ENCODE measurements at places on chromosomes 11 and 22.

DNA sequence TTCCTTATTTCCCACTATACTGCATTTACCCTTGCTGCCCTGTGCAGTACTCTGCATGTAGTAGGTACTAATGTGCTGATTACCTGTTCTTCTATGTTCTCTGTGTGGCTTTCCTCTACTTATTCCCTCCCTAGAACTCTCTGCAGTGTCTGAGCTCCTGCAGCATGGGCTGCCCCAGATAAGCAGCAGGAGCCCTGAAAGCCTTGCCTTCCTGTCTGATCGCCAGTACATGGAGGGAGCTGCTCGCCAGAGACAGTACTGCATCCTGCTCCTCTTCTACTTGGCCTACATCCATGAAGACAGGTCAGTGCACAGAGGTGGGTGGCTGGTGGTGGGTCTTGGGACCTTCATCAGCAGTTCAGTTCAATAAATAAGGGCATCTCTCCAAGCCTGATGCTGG is 42.2 kb upstream of the CCDC134 start:
- no peak for DNase-seq

GRCh38 chr22:36411589-36412258 is 24.0 kb upstream of the MYH9 start:
- DNase-seq: peak; percentile 65

DNA sequence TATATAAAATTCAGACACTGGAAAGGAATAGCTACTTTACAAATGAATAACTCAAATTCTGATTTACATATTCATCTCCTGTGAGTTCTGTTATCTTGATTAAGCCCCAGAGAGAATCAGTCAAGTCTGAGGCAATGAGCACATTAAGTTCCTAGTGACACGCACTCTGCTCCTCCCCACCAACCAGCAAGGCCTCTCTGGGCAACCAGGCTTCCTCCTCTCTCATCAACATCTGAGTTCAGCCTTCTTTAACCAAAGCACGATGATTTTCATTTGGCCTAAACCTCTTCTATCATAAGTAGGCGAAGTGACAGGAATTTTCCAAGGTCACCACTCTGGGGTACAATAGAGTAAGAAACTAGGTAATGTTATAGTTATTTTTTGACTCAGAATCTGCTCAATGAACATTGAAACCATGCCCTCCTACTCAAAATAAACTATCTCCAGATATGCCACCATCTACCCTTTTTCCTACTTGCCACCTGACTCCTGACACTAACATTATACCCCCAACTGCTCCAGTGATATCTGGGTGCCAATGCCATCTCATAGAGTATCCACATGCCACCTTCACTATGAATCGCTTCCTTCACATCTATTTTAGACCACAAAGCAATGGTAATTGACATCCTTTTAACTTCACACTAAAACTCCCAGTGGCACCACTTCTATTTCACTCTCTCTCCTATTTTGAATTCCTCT is 114.8 kb downstream of the FAM76B start:
- DNase-seq: no peak

- no peak for DNase-seq
Observed at GRCh38 chr22:45976254-45977002, 534 bp downstream of the WNT7B start.

DNA sequence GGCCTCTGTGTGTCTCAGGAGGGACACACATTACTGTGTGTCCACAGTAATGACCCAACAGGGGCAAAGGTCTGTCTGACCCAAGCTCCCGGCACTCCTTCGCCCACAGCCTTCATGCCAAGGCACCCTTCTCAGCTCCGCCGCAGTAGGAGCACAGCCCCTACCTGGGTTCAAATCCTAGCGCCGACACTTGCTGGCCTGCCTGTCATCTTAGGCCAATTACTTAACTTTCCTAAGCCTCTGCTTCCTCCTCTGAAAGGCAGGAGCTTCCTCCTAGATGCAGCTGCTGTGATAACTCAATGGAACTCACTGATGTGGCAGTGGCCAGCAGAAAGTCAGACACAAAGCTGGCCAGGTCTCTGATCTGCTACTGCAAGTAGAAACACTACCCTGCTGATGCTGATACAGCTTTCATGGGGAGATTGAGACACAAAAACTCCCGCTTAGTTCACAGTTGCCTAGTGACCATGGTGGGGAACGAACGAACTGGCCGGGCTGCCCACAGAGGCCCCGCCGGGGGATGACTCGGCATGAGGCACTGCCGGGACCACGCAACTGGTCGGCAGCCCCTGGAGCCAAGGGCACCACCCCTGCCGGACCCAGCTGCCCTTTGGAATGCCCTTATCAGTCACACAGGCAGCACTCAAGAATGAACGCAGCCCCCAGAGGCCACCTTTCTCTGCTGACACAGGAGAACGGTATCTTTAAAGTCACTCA is 8.1 kb downstream of the EHD1 start:
- no peak for DNase-seq

GRCh38 chr11:60951904-60952741 is at the start of gene SLC15A3:
Gene SLC15A3 (minus strand): TSS chr11:60952176. CDS start chr11:60951551, 625 bp downstream.
- DNase-seq: no peak

DNA sequence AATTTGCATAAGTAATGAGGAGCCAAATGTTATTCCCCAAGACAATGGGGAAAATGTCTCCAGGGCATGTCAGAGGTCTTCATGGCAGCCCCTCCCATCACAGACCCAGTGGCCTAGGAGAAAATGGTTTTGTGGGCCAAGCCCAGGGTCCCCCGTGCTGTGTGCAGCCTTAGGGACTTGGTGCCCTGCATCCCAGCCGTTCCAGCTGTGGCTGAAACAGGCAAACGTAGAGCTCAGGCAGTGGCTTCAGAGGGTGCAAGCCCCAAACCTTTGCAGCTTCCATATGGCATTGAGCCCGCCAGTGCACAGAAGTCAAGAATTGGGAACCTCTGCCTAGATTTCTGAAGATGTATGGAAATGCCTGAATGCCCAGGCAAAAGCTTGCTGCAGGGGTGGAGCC is 79.9 kb downstream of the FAM181B start:
- no peak for DNase-seq

GRCh38 chr11:117984476-117984875 is 1.7 kb upstream of the IL10RA start:
- no peak for DNase-seq

DNA sequence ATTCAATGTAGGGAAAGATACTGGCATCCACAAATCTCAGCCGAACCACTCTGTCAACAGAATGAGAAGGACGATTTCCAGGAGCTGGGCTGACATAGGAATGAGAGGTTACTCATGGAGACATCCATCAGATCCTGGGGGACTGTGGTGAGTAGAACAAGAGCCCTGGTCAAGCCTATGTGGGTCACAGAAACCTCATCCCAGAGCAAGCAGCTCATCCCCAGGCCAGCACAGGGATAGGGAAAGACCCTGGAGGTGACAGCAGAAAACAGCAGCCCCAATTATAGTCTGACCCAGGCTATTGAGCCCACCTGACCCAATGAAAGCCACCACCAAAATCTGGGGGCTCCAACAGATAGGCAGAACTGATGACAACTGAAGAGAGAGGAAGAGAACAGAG is 128.0 kb upstream of the SERPIND1 start:
- no peak for DNase-seq

DNA sequence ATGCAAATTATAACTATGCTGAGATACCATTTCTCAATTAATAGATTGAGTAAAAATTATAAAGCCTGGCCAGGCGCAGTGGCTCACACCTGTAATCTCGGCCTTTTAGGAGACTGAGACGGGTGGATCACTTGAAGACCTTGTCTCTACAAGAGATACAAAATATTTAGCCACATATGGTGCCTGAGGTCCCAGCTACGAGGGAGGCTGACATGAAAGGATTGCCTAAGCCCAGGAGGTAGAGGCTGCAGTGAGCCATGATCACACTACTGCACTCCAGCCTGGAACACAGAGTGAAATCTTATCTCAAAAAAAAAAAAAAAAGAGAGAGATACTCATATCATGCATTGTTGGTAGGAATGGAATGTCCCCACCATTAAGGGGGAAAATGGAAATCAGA is 142.4 kb downstream of the RCN1 start:
- no peak for DNase-seq

DNA sequence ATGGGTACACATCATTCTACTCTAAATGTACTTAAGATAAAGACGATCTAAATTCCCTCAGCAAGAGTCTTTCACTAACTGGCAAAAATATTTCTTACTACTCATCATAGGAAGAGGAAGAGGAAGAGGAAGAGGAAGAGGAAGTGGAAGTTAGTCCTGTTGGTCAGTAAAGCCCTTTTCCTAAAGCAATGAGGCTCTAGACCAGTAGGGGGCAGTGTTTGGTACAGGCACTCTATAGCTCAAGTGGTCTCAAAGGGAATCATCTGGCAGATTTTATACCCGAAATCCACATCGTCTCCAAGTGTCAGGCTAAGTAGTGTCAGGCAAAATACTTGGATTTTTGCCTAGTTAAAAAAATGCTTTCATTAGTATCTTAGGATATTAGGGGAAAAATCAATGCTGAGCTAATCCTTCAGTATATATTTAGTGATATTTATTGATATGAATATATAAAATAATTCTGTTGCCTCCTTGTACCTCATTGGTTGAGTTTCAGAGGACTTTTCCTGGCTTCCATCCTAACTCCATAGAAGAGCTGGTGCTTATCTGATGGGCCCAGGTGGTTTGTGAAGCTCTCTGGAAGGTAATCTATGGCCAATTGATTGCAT is 7.7 kb downstream of the BLID start:
- peak; percentile 35 for DNase-seq

GRCh38 chr11:118939953-118940598 is 14.3 kb upstream of the BCL9L start:
- DNase-seq: peak; percentile 63

- peak; percentile 58 for DNase-seq
Observed at GRCh38 chr11:87097582-87097981, 59.8 kb downstream of the TMEM135 start.

DNA sequence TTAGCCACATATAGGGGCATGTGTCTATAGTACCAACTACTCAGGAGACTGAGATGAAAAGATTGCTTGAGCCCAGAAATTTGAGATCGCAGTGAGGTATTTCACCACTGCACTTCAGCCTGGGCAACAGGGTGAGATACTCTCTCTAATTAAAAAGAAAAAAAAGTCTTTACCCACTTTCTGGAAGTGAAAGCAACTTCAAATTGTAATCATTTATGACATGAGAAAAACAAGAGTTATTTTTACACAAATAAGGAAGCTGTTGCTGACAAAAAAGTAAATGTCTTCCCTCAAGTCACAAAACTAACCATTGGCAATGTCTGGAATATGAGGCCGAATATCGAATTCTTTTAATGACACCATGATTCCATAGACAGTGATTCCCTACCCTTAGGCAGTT is 71.4 kb downstream of the GLYATL1 start:
- DNase-seq: no peak

DNA sequence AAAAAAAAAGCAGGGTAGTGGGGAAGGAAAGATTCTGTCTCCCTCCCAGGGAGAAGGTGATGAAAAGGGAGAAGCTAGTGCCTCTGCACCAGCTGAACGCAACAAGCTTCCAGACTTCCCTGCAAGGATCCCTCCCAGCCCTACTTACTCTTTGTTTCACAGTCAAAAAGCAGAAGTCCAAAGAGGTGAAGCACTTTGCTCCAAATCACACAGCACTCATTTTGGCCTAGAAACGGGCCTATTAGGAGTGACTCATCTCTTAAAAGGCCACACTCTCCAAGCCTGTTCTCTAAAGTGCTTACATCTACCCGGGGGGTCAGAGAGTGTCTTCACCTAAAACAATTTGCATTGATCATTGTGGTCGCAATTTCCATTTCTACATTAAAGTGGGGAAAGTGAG is 17.7 kb upstream of the GRK3 start:
- DNase-seq: no peak

DNA sequence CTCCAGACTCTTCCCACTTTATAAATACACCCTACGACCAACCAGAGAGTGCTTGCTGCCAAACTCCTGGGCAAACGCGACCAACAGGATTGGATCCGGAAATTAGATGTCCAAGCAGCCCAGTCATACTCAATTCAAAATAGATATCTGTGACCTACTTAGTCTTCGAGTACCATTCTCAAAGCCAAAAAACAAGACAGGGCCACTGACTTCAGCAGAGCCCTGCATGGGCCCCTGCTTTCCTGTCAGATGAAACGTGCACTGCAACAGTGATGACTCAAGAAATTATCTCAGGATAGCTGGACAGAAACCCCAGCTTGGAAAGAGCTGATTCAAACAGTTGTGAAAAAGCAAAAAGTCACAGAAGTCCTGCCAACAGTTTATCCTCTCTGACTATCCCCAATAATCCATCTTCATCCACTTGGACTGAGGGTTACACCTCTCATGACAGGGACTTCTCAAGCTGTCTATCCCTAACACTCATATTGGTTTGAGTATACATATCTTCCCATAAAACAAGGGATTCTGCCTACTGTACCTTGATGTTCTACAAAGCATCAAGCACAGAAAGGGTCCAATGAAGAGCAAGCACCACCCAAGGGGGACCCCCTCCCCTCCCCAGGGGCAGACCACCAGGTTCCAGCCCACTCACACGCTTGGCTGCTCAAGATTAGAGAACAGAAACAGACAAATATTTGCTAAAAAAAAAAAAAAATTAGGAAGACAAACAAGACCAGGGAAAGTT is 17.4 kb downstream of the SMCO4 start:
- DNase-seq: no peak

- no peak for DNase-seq
Observed at GRCh38 chr11:36398231-36398953, 102.3 kb downstream of the PRR5L start.

- DNase-seq: peak; percentile 54
Observed at GRCh38 chr11:130448416-130449309, at the start of gene ADAMTS15. Gene ADAMTS15 (plus strand): TSS chr11:130448645. CDS start chr11:130448974, 329 bp downstream.

DNA sequence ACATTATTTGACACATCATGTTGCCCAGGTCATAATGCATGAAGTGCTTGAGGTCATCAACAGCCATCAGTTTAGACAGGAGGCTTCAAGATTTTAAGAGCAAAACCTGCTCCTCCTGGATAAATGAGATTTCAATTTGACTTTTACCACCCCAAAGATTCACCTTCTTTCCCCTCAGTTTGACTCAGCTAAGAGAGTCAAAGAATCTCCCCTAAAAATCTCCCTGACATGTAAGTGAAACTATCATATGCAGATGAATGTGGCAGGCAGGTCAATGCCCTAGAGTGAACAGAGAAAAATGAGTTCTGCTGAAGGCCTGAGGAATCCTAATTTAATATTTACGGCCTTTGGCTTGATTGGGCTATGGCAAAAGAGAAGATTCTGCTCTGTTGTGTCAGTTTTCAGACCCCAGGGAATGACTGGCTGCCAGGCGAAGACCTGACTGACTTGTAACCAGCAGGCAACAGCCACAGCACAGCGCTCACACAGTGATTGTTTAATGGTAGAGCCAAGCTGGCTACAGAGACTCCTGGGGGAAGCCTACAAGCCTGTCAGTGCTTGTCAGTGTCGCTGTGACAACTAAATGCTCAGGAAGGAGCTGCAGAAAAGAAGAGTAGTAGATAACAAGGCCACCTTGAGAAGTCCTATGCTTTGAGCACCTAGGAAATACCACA is 491.2 kb upstream of the LRRC4C start:
- no peak for DNase-seq

GRCh38 chr11:294780-295179 is 4.5 kb downstream of the IFITM5 start:
- DNase-seq: no peak

DNA sequence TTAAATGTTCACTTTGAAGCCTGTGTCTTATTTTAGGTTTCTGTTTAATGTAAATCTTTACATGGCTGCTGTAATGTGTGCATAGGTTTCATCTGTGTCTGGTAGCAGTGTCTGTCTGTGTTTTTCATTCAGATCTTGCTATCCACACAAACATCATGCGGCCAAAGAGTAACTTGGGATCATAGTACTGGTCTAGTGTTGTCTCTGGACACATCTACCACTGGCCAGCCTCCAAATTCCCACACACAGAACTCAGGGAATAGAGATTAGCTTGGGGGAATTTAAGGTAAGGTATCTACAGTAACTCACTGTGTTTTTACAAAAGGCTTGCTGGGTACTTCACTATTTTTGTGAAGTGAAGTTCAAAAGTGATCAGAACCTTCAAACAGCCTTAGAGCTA is 32.1 kb upstream of the ZNF143 start:
- DNase-seq: no peak

All from Jurkat, Clone E6-1 (cell line).